Small intestine (tissue), 16 donors: ENCODE measurements at places on chromosomes 11 and 22.

DNA sequence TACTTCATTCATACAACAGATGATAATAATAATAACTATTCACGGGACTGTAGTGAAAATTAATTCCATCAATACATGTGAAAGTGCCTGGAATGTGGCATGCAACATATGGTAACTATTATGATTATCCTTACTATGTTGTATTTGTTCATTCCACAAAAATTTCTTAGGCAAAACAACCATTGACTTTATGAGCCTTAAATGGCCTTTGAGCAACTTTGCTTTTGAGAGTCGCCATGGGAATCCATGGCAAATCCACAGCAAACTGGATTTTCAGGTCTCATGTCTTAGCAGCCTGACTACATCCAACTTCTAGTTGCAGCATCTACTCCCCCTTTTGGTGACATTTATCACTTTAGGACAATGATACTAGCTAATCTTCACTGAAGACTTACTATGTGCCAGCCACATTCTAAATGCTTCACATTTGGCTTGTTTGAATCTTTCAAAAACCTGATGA is 56.8 kb downstream of the SLC1A2 start:
- DNase-seq = no peak

DNA sequence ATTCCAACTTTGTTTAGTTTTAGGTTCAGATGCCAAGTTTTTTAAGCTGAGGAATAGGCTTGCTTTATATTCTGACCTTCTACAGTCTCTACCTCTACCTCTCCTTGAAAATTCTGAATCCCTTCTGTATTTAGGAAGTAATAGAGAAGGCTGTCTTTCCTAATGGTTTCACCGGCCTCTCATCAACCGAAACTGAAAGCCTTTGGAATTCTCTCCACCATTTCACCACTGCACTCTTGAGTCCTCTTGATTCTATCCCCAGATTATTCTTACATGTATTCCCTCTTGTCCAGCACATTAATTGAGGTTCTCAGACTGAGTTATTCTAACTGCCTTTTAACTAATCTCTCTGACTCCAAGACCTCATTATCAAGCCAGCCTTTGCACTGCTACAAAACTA is 67.7 kb upstream of the PICALM start:
- DNase-seq = no peak

DNA sequence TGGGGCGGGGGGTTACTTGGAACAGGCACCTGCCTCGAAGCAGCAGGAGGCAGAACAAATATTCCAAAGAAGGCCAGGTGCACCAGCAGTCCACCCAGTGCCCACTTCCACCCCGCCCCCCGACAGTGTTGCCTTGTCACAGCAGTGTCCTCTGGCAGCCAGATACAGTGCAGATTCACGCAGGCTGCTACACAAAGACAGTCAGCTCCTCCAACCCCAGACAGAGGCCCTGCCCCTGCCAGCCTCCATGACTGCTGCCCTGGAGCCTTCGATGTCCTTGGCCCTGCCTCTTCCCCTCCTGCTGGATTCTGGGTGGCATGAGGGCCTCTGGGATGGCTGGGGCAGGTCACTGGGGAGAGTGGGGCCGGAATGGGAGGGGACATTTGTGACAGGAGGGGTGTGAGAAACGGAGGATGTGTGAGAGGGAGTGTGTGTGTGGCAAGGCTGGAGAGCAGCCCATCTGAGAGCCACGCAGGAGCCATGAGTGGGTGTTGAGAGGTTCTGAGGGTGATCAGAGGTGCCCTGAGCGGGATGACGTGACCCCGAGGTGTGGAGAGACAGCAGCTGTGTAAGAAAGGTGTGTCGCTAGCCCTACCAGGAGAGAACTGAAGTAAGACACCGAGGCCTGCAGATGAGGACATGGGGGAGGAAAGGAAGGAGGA is 173.7 kb downstream of the CEP164 start:
- DNase-seq = no peak

GRCh38 chr22:37634417-37634924 is 5.0 kb upstream of the SH3BP1 start:
- no peak for DNase-seq

DNA sequence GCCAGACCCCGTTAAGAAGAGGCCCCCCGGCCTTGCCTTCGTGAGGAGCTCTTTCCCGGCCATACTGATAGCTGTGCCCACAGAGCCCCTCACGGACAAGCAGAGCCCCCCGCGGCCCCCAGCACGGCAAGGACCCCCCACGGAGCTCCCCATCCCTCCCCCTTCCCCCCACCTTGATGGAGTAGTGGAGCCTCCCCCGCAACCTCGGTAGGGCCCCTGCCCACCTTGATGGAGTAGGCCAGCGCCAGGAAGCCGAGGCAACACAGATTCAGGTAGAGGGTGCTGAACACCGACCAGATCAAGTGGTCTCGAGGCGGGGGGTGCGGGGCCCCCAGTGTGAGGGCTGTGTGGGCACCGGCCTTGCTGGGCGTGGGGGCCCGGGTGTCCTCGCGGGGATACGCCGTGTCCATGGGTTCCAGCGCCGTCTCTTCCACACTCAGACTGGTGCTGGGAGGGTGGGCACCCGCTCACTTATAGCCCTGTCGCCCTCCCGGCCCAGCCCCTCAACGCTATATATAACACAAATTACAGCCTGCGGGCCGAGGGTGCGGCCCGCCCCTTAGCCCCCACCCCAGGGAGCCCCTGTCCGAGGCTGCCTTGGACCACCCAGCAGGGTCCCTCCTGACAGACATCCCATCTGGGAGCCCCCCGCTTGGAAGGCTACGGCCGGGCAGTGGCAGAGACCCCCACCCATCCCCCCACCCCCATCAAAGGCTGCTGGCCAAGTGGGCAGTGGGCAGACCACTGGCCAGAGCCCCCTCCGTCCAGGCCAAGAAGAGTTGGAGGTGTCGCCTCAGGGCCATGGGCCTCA is at the start of gene IFITM5:
TSS of gene IFITM5 (minus strand) at position 446 of the 811 bp plus-strand sequence. CDS start at position 410, 36 bp downstream.
- DNase-seq = no peak

DNA sequence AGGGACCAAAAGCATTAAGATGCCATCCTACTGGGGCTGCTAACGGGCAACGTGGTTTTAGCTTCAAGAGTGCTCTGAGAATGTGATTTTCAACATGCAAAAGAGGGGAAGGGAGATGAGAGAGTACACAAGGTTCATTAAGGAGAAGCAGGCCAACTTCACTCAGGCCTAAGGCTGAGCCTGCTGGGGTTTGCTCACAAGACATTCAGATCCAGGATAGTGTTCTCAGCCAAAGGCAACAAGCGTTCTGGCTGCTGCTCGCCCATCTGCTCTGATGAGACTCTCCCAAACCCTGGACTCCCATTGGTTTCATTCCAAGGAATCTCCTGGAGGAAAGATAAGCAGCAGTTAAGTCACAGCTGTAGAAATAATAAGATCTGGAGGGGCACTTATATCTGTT is 23.6 kb upstream of the UPB1 start:
- no peak for DNase-seq

DNA sequence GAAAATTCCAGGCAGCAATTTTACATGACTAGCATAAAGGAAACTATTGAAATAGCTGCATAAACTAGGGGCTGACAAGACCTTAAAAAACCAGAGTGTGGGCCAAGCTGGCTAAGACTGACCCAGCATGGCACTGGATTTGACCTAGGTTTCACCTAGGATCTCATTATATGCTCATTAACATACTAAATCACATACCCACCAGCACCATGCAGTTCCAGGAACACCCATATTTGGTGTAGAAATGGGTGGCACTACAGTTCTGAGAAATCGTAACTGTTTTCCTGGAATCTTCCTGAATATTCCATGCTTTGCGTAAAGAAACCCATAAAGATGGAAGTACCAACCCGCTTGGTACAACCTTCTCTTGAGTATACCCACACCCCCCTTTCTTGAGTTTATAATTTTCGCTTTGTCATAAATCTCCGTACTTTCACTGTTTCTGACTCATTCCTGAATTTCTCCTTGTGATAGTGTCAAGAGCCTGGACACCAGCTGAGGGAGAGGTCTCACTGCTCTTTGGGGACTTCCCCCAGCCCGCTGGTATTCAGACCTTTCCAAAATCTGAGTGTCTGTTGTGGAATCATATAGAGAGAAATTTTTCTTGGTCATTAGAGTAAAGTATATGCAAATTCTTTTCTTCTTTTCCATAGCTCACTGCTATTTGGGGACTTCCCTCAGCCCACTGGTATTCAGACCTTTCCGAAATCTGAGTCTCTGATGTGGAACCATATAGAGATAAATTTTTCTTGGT is 55.1 kb downstream of the MTMR3 start:
- no peak for DNase-seq

DNA sequence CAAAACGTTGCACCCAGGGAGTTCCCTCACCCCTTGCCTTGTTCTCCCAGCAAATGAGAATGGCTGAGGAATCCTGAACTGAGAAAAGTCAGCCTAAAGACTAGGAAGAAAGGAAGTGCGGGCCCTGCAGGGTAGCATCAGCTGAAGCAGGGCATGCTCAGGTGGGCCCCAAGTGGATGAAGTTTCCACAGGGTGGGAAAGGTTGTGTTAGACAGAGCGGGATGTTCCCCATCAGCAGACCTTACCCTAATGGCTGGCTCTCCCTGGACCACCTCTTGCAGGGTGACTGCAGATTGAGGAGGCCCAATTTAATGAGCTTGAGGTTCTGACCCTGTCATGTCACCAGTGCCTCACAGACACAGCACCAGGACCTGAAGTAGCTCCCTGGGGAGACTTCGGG is 81.5 kb upstream of the MYOD1 start:
- DNase-seq = no peak

DNA sequence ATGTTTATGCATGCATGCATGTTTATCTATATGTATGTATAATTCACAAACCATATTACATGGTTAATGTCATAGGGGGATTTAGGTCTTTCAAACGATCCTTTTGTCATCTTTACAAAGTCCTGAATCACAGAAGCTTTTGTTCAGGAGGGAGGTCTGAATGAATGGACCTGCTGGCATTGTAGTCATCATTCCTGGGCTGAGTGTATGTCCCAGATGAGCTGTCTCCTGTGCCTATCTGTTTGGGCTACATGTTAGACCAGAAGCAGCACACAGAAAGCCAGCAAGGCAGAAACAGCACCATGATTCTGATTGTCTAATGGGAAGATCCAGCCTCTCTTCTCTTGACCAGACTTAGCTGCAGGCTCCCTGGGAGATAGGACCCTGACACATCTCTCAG is 69.5 kb downstream of the ADM start:
- no peak for DNase-seq

GRCh38 chr11:63490551-63491239 is at the start of gene PLAAT5:
Gene PLAAT5, minus strand, starts transcription at chr11:63491167. Its CDS starts 133 bp downstream, at chr11:63491034.
- peak; percentile 42 for DNase-seq

- DNase-seq = no peak
These were observed 3.0 kb downstream of the ME3 start for GRCh38 chr11:86669424-86669823.

DNA sequence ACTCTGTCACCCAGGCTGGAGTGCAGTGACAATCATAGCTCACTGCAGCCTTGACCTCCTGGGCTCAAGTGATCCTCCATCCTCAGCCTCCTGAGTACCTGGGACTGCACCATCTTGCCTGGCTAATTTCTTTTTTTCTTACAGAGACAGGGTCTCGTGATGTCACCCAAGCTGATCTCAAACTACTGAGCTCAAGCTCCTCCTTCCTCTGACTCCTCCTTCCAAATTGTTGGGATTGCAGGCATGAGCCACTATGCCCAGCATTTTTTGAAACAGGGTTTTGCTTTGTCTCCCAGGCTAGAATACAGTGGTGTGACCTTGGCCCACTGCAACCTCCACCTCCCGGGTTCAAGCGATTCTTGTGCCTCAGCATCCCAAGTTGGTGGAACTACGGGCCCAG is 358.3 kb upstream of the MTNR1B start:
- DNase-seq = no peak

DNA sequence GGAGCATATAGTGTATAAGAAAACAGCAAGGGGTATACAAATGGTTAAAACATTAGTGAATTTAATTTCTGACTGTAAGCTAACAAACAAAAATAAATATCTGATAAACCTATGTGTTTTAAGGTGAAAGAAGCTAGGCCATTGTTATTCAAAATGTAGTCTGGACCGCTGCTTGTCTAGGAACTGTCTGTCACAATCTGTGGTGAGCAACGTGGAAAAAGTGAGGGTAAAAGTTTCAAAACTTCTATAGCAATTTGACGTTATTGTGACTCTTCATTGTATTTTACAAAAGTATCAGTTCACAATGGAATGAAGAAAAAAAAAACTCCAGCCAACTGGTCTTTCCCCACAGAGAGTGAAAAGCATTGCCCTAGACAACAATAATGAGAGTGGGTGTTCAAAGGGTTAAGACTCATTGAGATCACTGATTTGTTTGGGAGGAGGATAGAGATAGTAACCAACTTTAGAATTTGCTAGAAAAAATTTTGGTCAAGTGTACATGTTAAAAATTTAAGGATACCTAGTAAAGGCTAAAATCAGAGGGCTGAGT is 79.1 kb downstream of the UVRAG start:
- no peak for DNase-seq

- peak; percentile 43 for DNase-seq
These were observed 627.3 kb upstream of the KIRREL3 start for GRCh38 chr11:127627629-127628457.

GRCh38 chr11:32184041-32184722 is 93.3 kb downstream of the RCN1 start:
- no peak for DNase-seq

DNA sequence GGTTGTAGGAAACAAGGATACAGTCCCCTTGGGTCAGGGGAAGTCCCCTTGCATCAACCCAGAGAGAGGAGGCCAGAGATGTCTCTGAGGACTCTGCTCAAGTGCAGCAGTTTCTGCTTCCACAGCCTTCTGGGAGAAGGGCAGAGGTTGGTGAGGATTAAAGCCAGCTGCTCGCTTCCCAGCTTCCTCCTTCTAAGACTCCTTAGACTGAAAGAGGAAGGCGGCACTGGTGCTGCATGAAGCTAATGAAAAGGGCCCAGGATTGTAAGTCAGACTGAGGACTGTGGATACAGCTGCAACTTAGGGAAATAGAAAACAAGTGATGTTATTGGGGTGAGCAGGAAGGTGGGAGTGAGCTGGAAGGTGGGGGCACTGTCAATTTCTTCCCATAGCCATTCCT is at the start of gene OR52K1:
TSS of gene OR52K1 (plus strand) at position 202 of the 400 bp plus-strand sequence. CDS start 6,255 bp downstream, outside the sequence.
- peak; percentile 21 for DNase-seq

- no peak for DNase-seq
These were observed 39.3 kb downstream of the KREMEN1 start for GRCh38 chr22:29112121-29112520.

GRCh38 chr11:34953955-34954354 is 37.5 kb downstream of the PDHX start:
- no peak for DNase-seq

- DNase-seq = no peak
These were observed 5.6 kb upstream of the ZBED4 start for GRCh38 chr22:49847751-49848689.

GRCh38 chr11:114610984-114611944 is 15.7 kb upstream of the NXPE4 start:
- DNase-seq = no peak

DNA sequence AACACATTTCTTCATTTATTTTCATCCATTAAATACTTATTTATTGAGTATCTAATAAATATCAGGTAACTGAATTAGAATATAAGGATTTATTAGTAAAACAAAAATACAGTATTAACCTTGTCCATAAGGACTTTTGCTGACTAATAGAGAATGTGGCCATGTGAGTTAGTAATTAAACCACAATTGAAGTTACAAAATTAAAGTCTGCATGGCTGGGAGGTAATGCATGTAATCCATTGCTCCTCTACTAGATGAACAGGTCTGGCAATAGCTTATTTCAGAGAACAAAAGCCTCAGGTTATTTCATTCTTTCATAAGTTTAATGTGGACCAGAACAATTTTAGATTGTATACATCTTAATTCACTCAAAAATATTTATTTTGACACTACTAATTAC is 9.9 kb upstream of the CARD18 start:
- no peak for DNase-seq
